ENCODE measurements at places on chromosomes 3 and 15. TPM values are rescaled to one million over a fixed set of nuclear protein-coding genes. Genes with fewer than 3 reads are reported as not detected.

DNA sequence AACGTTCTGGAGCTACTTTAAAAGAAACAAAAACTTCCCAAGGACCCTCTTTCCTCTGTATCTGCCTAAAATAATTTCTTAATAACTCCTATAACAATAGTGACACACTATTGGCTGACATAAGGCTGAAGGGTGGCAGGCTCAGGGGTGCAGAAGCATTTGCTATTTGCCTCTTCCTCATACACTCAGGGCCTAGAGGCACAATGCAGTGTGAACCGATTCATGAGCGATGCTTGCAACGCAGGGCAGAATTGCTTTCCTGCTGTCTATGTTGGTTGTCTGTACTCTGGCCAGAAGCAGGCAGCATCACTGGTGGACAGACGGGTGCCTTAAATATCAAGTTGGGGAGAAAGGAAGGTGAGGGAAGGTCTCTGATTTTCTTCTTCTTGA is 157.4 kb downstream of the AGBL1 start:
- DNase-seq, result no peak

DNA sequence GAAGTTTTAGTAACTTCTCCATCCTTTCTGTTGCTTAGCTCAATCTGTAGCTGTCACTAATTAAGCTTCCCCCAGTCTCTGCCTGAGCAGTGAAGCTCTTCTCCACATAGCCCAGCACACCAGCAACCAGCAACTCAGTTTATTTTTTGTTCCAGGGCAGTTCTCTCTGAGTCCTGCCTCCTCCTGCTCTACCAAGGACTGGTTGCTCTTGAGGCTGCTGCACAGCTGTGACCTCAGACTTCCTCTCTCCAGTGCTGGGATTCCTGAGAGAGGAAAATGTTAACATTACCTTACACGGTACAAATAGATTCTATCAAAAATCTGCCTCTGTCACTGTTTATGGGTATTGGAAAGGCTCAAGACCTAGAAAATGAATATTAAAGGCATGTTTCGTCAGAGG is 294.7 kb downstream of the OXSM start:
- no peak for DNase-seq

DNA sequence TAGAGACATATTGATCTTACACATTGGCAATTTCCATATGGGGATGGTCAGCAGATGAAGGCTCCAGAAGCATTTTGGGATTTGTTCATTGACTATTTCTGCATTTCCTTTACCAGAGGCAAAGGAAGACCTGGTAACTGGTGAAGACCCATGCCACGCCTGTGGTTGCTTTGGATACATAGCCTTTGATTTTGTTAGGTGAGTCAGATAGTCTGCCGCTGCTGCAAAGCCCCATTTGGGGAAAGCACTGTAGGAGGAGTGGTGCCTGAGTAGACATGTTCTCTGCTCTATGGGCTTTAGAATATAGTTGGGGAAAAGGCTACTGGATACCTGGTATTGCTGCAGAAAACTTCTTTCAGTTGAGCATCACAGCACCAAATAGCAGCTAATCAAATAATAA is 56.8 kb downstream of the TFG start:
- no peak for DNase-seq

- no peak for DNase-seq
These were observed 107.2 kb upstream of the ALDH1A3 start for GRCh38 chr15:100772478-100772877.

GRCh38 chr15:31457631-31458526 is 131.2 kb downstream of the KLF13 start:
- DNase-seq, result no peak

GRCh38 chr3:102374863-102375634 is 59.8 kb upstream of the ZPLD1 start:
- DNase-seq, result no peak

GRCh38 chr3:62318365-62318751 is 55.0 kb downstream of the FEZF2 start:
- no peak for DNase-seq

- no peak for DNase-seq
These were observed 50.2 kb upstream of the SI start for GRCh38 chr3:165128544-165128943.

DNA sequence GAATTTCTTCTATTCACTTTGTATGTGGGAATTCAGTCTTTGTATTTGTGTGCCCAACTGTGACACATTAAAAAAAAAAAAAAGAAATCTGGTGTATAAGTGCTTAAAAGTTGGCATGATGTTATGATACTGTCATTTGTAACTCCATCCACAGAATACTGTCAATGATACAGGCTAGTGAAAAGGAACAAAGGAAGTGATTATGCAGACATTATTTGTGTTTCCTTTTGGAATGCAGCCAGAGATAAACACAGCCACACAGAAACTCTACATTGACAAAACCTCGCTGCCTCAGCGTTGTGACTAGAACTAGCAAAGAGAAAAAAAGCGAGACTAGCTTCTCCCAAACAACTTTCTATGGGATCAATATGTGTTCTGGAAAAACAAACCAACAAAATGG is 519.2 kb upstream of the AGTR1 start:
- peak; percentile 79 for DNase-seq

DNA sequence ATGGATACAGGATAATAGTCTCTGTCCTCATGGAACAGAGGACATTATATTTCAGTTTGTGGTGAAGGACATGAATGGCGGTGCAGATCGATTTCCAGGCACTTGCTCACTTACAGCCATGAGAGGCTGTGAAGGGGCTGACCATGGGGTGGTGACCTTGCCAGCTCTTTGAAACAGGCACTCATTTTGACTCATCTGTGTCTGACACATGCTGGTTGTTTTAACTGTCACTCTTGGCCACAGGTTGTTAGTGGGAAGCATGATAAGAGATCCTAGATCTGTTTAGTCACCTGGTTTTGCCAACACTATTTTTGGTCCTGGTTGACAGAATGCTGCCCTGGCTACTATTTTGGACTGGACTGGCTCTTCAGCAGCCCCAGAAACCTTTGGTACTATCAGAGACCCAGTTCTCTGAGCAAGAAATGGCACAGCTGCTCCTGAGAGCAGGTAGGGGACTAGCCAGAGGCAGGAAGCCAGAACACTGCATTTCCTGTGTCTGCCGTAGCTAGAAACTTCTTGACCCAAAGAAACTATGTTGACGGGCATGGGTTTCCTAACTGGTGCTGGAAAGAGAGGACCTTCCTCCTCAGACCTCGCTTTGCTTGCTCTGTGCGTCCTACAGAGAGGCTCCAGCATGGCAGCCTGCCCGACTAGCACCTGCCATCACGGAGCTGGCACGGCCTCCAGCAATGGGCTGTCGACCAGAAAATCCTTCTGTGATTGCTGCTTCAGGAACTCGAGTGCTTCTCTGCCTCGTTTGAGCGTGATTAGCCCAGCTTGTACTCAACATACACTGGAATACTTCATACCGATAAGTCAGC is 6.3 kb downstream of the PXYLP1 start:
- DNase-seq, result peak; percentile 29

DNA sequence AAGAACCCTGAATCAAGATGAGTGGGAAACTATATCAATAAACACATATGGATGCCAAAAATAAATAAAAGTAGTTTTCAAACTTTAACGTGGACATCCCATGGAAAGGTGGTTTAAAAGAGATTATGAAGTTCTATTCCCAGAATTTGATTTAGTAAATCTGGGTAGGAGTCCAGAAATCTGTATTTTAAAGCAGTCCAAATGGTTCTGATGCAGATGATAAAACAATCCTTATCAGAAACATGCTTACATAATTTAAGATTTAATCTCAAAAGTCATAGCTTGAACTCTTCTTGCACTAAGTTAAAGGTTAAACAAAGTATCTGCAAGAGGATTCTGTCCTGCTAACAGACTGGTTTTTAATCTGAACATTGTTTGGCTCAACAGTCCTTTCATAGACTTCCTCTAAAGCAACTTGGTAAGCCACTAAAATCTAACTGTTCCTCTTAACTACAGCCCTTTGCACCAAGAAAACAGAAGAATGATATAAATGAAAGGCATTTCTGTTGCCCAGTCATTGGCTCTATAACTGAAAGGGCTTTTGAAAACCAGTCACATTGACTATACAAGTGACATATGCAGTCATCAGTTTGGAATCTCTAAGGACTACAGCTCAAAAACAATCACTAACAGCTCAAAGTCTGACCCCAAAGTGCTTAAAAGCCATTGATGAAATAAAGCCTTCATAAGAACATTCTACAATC is 23.4 kb upstream of the MAP4 start:
- no peak for DNase-seq

- DNase-seq, result no peak
These were observed 26.6 kb upstream of the KY start for GRCh38 chr3:134677196-134677986.

DNA sequence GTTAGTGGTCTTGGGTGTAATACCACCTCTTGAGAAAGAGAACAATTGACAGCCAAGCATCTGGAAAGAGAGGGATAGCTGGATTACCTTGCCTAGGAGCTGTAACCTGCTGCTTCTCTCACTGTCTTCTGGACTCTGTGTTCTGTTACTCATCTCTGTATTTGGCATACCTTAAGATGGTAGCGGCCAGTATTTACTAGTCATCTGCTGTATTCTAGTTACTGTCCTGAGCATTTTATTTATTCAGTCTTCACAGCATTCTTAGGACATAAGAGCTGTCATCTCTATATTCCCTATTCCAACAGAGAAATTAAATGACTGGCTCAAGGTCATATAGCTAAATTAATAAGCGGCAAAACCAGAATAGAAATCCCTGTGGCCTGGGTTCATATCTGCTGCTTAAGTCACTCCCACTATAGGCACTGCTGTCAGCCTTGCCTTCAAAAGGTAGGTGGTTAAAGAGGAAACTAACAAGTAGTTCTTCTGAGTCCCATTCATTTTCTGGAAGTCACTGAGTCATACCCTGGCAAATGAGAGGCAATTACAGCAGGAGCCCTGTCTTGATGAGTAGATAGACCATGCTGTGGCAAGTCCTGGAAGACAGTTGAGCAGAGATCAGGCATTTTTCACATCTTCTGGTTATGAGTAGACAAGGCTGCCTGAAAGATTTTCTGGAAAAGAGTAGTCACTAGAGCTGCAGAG is 68.2 kb downstream of the RAB7A start:
- DNase-seq, result no peak

DNA sequence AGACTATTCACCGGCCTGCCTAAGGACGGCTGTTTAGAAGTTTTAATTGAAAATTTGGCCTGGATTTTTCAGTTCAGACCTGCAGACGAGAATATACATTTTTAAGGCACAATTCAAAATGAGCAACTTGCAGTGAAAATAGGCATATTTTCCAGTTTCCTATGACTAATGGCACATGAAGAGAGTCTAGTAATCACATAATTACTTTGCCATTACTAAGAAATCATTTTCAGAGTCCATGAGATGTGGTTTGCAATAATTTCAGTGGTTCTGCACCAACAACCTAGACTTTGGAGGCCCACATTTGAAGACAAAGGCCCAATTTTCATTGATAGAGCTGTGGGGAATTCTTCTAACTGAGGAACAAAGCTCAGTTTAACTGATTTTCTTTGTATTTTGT is 205.3 kb downstream of the SOX2 start:
- DNase-seq, result no peak

DNA sequence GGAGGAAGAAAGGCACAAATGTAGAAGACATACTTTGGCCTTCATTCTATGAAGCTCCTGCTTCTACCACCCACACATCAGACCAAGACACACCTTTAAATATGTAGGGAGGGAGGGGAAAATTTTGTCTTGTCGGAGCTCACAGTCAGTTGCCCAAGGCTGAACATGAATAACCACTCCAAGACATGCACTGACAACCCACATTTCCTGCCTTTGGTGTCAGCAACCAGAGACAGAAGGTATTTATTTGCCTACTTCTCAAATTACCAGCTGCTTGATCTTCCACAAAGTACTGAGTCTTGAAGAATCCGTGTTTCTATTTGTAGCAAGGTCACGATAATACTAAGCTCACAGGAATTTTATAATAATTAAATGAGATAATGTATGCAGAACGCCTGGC is 169.7 kb downstream of the KCNMB2 start:
- no peak for DNase-seq

GRCh38 chr3:128863560-128863959 is 15.9 kb upstream of the ACAD9 start:
- DNase-seq, result no peak

GRCh38 chr3:31704591-31705179 is 172.0 kb downstream of the STT3B start:
- no peak for DNase-seq

- DNase-seq, result no peak
These were observed 455.8 kb upstream of the WNT5A start for GRCh38 chr3:55942868-55943267.

GRCh38 chr15:66131200-66131599 is 122.3 kb downstream of the MEGF11 start:
- DNase-seq, result peak; percentile 15

- DNase-seq, result peak; percentile 31
These were observed 43.8 kb downstream of the RBM15B start for GRCh38 chr3:51434746-51435327.

DNA sequence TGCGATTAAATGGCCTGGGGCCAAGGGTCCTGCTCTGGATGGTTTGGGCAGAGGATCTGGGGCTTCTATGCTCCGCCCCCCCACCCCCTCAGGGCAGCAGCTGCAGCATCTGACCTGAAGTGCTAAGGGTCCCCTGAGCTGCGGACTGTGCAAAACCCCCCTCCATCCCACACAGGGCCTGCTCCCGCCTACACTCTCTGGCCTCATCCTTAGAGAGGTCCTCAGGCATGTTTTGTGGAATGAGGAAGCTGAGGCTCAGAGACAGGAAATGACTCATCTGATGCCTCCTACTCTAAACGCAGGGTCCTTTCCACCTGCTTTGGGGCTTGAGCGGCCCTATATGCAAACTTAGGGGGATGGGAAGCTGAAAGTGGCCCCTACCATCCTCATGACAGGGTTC is 59.5 kb upstream of the CTSH start:
- DNase-seq, result no peak

GRCh38 chr3:136899622-136900158 is 37.7 kb downstream of the NCK1 start:
- DNase-seq, result no peak

DNA sequence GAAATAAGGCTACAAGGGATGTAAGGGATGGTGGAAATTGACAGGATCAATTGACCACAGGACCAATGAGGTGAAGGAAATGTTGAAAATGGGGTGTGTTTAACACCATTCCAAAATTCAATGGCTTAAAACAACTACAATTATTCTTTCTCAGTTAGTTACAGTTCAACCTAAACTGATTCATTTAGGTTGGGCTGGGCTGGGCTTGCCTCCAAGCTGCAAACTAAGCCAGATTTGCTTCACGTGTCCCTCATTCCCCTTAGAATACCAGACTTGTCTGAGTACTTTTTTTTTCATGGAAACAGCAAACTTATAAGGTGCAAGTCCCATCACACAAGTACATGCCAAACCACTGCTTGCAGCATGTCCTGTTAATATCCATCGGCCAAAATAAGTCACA is 280.1 kb downstream of the NEK10 start:
- DNase-seq, result no peak

GRCh38 chr15:88225461-88225860 is 31.1 kb downstream of the NTRK3 start:
- DNase-seq, result no peak

Gene SCAANT1
- not detected for total RNA-seq

Gene HIGD2B
- total RNA-seq, result not detected

Gene KLHL40
- not detected for total RNA-seq

Gene DUOX2
- total RNA-seq, result 3.8 TPM

Gene TNNC1
- 31.3 TPM for total RNA-seq

Gene PLA2G4D
- 0.15 TPM for total RNA-seq

Gene CPLX3
- total RNA-seq, result not detected

Gene MNS1
- total RNA-seq, result 6.7 TPM

Gene SERINC4
- not detected for total RNA-seq

Gene TMED3
- 45.2 TPM for total RNA-seq

Gene RHCG
- 0.17 TPM for total RNA-seq

Gene MME
- 41.0 TPM for total RNA-seq

Gene ARL14
- total RNA-seq, result not detected

Gene ATP10A
- total RNA-seq, result 4.5 TPM

Gene TEX55
- total RNA-seq, result not detected
